CD8-positive, alpha-beta memory T cell (primary cell): ENCODE measurements at places on chromosomes 11 and 22.

GRCh38 chr11:68028802-68029545 is 1.5 kb upstream of the NDUFS8 start:
- no peak for DNase-seq
- peaks cover 9% of the 10 kb centered on the region for H3K36me3 ChIP-seq
- H3K27me3 ChIP-seq = no peaks in the 10 kb centered on the region

DNA sequence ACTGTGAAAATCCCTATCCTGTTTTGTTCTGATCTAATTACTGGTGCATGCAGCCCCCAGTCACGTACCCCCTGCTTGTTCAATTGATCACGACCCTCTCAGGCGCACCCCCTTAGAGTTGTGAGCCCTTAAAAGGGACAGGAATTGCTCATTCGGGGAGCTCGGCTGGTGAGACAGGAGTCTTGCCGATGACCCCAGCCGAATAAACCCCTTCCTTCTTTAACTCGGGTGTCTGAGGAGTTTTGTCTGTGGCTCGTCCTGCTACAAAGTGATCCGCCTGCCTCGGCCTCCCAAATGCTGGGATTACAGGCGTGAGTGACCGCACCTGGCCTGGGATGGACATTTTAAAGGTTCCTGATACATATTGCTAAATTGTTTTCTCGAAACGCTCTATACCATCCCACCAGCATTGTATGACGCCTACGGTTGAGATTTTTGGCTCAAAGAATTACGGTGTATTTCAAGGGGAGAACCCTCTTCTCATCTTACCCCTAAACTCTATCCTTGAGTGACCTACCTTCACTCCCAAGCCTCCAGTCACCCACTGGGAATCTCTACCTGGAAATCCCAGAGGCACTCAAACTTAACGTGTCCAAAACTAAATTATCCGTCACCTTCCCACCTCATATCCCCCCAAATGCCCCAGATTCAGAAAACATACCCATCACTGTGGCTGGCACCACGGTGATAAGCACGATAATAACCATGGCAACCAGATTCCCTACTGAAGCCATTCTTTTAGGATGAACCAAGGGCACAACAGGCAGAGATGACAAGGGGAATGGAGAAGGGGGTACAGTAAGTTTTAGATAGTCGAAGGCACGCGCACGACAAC is 789 bp upstream of the POLA2 start:
- no peaks in the 10 kb centered on the region for H3K36me3 ChIP-seq
- peaks cover 19% of the 10 kb centered on the region for H3K4me1 ChIP-seq
- H3K27me3 ChIP-seq = no peaks in the 10 kb centered on the region
- peak overlapping the region; percentile 87 for H3K27ac ChIP-seq

DNA sequence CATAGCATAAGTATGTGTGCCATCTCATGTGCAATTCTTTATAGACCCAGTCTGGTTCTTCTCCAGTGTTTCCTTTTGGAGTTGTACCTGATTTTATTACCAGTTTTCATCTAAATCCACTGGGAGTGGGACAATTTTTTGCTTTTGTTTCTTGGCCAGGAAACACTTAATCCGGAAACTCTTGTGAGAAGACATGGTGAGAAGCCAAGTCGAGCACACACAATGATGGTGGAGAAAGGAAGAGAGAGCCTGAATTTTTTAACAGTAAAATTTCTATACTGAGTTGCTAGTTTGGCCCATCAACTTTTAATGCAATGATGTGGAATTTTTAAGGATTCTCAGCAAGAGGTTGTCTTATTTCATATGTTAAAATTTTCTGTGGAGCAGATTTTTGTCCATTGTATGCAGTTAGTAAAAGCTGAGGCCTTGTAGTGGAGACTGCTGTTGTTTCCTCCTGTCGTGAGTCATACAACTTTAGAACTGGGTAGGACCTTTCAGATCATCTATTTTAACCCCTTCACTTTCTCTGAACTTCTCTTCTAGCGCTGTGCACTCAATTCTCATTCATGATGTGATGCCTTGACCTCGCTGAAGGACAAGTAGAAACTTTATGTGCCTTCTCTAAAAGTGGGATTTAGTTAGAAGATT is 17.1 kb downstream of the FAR1 start:
- no peak overlapping the region for H3K27ac ChIP-seq
- DNase-seq = no peak
- H3K27me3 ChIP-seq = no peaks in the 10 kb centered on the region
- H3K4me1 ChIP-seq = peaks cover 3% of the 10 kb centered on the region

- no peak for DNase-seq
- H3K4me3 ChIP-seq = no peak overlapping the region
- H3K4me1 ChIP-seq = no peaks in the 10 kb centered on the region
- H3K36me3 ChIP-seq = peaks cover 30% of the 10 kb centered on the region
- no peak overlapping the region for H3K27ac ChIP-seq
Observed at GRCh38 chr11:4127357-4127756, 32.8 kb downstream of the RRM1 start.

GRCh38 chr11:66958232-66958955 is at the start of gene PC:
TSS of gene PC (minus strand) at chr11:66958383. CDS start at chr11:66872159, 86,224 bp downstream.
- no peaks in the 10 kb centered on the region for H3K36me3 ChIP-seq
- peak; percentile 97 for DNase-seq
- peak within 1 kb of the TSS; percentile 63 for H3K4me3 ChIP-seq
